ENCODE measurements at places on chromosomes 5 and 9. TPM values are rescaled to one million over a fixed set of nuclear protein-coding genes. Genes with fewer than 3 reads are reported as not detected.

GRCh38 chr5:136769093-136769492 lies 403.7 kb upstream of the TRPC7 start:
- no peaks in the 10 kb centered on the region for H3K27me3 ChIP-seq
- no peak overlapping the region for H3K4me3 ChIP-seq
- H3K4me1 ChIP-seq, result no peaks in the 10 kb centered on the region
- H3K36me3 ChIP-seq, result no peaks in the 10 kb centered on the region
- no peak overlapping the region for H3K27ac ChIP-seq
- DNase-seq, result no peak

- peak overlapping the region; percentile 73 for H3K4me3 ChIP-seq
- no peaks in the 10 kb centered on the region for H3K36me3 ChIP-seq
- DNase-seq, result peak; percentile 96
- H3K27me3 ChIP-seq, result no peaks in the 10 kb centered on the region
- H3K27ac ChIP-seq, result peak overlapping the region; percentile 79
- H3K4me1 ChIP-seq, result peaks cover 56% of the 10 kb centered on the region
Measured at GRCh38 chr9:130446101-130446861, 1.5 kb downstream of the ASS1 start.

MYMK gene
- polyA plus RNA-seq, result not detected

DNA sequence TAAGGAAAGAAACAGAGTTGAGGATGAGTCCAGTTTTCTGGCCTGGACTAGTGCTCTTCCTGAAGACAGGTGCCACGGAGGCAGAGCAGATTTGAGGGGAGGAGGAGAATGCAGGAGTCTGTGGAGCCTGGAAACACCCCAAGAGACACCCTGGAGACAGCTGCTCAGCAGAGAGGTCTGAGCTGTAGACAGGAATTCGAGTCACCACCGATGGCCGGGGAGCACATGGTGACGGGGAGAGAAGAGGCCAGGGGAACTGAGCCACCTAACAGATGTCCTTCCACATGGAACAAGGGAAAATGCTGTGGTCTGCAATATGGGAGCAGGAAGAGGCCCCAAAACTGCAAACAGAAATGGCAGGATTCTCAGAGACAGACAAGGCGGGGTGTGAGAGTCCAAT lies 22.9 kb downstream of the CPLX2 start:
- no peak overlapping the region for H3K27ac ChIP-seq
- no peak overlapping the region for H3K4me3 ChIP-seq
- no peaks in the 10 kb centered on the region for H3K36me3 ChIP-seq
- no peaks in the 10 kb centered on the region for H3K27me3 ChIP-seq
- H3K4me1 ChIP-seq, result peaks cover 11% of the 10 kb centered on the region

NTNG2 gene
- 6.0 TPM for polyA plus RNA-seq

LOX gene
- polyA plus RNA-seq, result 2.2 TPM

GRCh38 chr5:44983006-44983405 lies 174.3 kb downstream of the MRPS30 start:
- H3K4me1 ChIP-seq, result no peaks in the 10 kb centered on the region
- DNase-seq, result no peak
- no peaks in the 10 kb centered on the region for H3K36me3 ChIP-seq
- no peak overlapping the region for H3K27ac ChIP-seq

DNA sequence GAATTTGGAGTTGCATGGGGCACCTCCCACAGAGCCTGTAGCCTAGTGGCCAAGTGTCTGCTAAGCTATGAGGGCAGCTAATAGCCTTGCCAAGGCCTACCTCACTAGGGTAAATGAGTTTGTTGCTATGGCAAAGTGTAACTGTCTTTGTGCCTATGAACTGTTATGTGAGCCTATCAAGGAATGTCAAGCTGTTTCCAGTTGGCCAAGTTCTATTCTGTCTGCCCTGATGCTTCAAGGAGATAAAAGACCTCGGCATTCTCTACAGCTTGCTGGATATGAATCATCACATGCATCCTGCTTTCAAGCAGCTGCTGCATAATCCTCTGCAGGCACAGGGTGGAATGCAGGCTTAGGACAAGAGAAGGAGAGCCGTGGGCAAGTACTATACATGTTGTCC lies 69.8 kb upstream of the CCDC112 start:
- DNase-seq, result peak; percentile 35
- no peaks in the 10 kb centered on the region for H3K36me3 ChIP-seq
- H3K4me3 ChIP-seq, result no peak overlapping the region

GRCh38 chr9:107732781-107733522 lies 243.4 kb upstream of the KLF4 start:
- peaks cover 37% of the 10 kb centered on the region for H3K4me1 ChIP-seq
- no peak overlapping the region for H3K4me3 ChIP-seq
- H3K27ac ChIP-seq, result peak overlapping the region; percentile 96
- H3K36me3 ChIP-seq, result no peaks in the 10 kb centered on the region
- DNase-seq, result peak; percentile 81

ZNF608 gene
- polyA plus RNA-seq, result 30.3 TPM

DNA sequence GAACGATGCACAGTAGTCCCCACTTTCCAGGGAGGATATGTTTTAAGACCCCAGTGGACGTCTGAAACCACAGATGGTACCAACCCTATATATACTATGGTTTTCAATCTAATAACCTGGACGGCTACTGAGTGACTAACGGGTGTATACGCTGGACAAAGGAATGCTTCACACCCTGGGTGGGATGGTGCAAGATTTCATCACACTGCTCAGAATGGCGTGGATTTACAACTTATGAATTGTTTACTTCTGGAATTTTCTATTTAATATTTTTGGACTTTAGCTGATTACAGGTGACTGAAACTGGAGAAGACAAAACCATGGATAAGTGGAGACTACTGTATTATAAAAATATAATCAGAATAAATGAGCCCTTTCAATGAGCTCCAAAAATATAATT lies 147.6 kb upstream of the TRIM32 start:
- DNase-seq, result no peak
- no peaks in the 10 kb centered on the region for H3K4me1 ChIP-seq
- no peak overlapping the region for H3K27ac ChIP-seq

CRHBP gene
- polyA plus RNA-seq, result 20.2 TPM

All from adrenal gland (tissue), 19 donors.